NCI-H774 (cell line): ENCODE measurements at places on chromosomes 11 and 22.

GRCh38 chr11:70586261-70587074 lies 188.1 kb downstream of the CTTN start:
- no peak for DNase-seq

DNA sequence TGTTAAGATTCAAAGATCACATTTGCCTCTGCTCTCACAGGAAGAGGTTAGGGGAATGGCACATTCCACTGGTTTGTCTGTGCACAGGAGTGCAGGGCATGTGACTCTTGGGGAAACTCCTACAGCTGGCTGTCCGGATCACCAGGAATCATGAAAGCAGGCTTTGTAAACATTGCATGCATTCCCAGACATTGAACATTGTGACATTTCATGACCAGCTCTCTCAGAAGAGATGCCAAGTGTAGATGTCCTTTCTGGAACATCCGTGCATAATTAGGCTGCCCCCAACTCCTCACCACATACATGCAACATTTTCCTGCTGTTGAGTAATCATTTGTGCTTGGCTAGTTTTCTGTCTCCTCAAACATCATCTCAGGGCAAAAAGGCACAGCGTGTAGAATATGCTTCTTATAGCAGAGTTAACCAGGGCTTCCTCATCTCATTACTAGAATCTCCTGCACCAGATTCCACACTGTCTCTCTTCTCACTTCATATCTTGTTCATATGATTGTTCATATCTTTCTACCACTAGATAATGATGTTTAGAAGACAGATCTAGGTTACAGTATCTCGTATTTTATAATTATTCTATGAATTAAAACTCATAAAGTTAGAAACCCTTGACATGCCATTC lies 694.7 kb downstream of the NTM start:
- DNase-seq, result no peak

- no peak for DNase-seq
Measured at GRCh38 chr11:91805293-91805692, 419.3 kb upstream of the FAT3 start.

GRCh38 chr11:9861860-9862725 lies 198.2 kb downstream of the SWAP70 start:
- DNase-seq, result peak; percentile 42

- no peak for DNase-seq
Measured at GRCh38 chr22:41587347-41587723, 2.3 kb downstream of the PMM1 start.

GRCh38 chr11:44842220-44842619 lies 108.5 kb downstream of the TP53I11 start:
- DNase-seq, result no peak

- DNase-seq, result peak; percentile 32
Measured at GRCh38 chr22:38870312-38870741, 1.7 kb downstream of the CBX6 start.

GRCh38 chr22:44037519-44038375 lies 13.6 kb downstream of the PARVB start:
- no peak for DNase-seq

GRCh38 chr11:38461751-38462150 lies 1863.7 kb upstream of the RAG2 start:
- no peak for DNase-seq

GRCh38 chr11:13718394-13718793 lies 49.9 kb downstream of the FAR1 start:
- no peak for DNase-seq

- DNase-seq, result no peak
Measured at GRCh38 chr11:106998916-106999188, 19.4 kb downstream of the GUCY1A2 start.

DNA sequence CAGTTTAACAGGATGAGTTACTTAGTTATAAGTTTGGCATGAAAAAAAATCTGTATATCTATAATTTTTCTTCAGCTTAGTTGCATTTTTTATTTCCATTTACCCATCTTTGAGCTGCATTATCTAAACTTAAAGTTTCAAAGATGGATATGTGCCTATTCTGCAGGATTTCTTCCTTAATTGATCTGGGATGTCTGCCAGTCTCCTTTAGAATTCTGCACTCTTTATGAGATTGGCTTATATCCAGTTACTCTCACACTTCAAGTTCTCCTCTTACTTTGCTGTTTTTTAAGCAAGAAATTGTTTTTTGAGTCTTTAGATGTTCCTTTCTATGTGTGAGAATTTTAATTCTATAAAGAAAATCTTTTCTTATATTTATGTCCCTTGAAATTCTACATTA lies 5.1 kb upstream of the PDGFD start:
- no peak for DNase-seq

GRCh38 chr11:97364047-97364446 lies 974.2 kb downstream of the JRKL start:
- DNase-seq, result no peak

DNA sequence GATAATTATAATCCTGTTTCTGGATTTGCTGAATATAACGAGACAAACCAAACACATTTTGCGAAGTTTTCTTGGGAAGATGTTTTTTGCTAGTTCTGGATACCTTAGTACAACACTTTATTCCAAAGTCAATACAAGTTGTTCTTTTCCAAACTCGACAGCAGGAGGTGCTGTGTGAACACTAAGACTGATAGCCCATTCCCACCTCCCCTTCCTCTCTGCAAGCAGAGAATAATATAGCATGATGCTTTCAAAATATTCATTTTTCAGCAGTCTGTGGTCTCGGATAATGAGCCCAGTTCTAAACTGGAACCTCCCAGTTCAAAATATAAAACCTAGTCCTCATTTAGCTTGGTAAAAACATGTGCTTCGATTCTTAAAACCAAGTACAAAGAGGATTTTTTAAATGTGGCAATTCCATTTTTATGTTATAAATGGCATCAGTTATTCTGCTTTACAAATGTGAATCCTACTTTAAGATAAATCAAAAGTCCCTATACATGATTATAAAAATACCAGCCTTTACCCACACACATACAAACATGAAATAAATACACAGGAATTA lies 129.1 kb downstream of the DCDC1 start:
- DNase-seq, result peak; percentile 17

DNA sequence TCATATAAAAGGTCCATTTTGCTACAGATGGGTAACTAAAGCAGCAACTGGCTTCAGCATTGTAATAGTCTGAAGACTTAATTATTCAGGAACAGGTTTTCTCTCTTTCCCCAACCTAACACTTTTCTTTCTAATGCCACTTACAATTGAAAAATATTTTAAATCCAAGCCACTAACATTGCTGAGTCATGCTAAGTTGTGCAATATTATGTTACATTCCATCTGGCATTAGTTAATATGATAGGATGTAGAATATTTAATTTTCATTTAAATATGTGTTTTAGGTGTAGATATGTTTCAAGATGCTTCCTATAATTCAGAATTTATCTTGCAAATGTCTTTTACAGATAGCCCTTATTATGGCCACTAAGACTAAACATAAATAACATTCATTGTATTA lies 98.6 kb downstream of the KIF18A start:
- DNase-seq, result no peak

- no peak for DNase-seq
Measured at GRCh38 chr11:86246293-86246675, 1.7 kb downstream of the EED start.

DNA sequence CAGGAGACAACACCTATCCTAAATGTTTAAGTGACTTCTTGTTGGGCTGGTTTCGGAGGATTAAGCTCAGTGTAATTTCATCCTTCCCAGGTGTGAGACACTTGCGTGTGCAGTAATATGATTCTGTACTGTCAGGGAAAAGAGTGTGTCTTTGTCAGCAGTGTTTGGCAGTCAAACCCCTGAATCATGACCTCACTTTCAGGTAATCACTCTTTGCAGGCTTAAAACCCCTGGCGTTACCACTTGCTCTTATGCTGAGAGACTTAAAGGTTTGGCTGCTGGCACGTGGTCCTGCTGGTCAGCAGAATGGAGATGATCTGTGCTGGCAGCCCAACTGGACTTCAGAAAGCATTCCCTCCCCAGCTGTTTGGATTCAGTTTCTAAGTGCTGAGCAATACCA lies 56.1 kb downstream of the APIP start:
- DNase-seq, result no peak
